HCT116 (cell line): ENCODE measurements at places on chromosomes 13 and 19. TPM values are rescaled to one million over a fixed set of nuclear protein-coding genes. Genes with fewer than 3 reads are reported as not detected.

GRCh38 chr19:456547-457110 lies 4.2 kb downstream of the SHC2 start:
- H3K27ac ChIP-seq: no peak overlapping the region
- no peaks in the 10 kb centered on the region for H3K27me3 ChIP-seq
- H3K36me3 ChIP-seq: no peaks in the 10 kb centered on the region

Gene LGALS14
- total RNA-seq: not detected

GRCh38 chr13:61954092-61954491 lies 538.4 kb upstream of the PCDH20 start:
- H3K27ac ChIP-seq: no peak overlapping the region
- H3K4me3 ChIP-seq: no peak overlapping the region
- no peaks in the 10 kb centered on the region for H3K36me3 ChIP-seq
- DNase-seq: peak; percentile 19
- H3K4me1 ChIP-seq: no peaks in the 10 kb centered on the region

- H3K36me3 ChIP-seq: no peaks in the 10 kb centered on the region
- H3K27me3 ChIP-seq: no peaks in the 10 kb centered on the region
- H3K4me3 ChIP-seq: no peak overlapping the region
Observed at GRCh38 chr13:32723987-32724386, 137.7 kb downstream of the PDS5B start.

Gene PSG3
- total RNA-seq: not detected

Gene IGSF23
- not detected for total RNA-seq

GRCh38 chr19:2693492-2694160 lies 8.9 kb downstream of the GNG7 start:
- no peaks in the 10 kb centered on the region for H3K36me3 ChIP-seq
- H3K4me3 ChIP-seq: no peak overlapping the region
- no peaks in the 10 kb centered on the region for H3K4me1 ChIP-seq
- no peak for DNase-seq
- no peak overlapping the region for H3K27ac ChIP-seq

DNA sequence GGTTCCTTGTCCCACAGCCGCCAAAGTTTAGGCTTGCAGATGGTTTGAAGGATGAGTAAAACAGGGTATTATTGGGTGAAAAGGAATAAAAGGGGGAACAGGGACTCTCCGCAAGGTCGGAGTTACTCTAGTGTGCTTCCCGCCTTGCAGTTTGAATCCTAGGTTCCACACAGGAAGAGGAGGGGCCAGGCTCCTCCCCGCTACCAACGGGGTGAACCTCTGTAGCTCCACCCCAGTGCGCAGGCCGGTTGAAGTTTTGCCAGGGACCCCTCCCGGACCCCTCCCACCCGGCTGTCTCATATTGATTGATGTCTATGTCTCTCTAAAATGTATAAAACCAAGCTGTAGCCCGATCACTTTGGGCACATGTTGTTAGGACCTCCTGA lies 11.6 kb upstream of the GTF2F2 start:
- DNase-seq: no peak
- H3K27ac ChIP-seq: no peak overlapping the region
- no peak overlapping the region for H3K4me3 ChIP-seq
- no peaks in the 10 kb centered on the region for H3K36me3 ChIP-seq
- no peaks in the 10 kb centered on the region for H3K4me1 ChIP-seq
- no peaks in the 10 kb centered on the region for H3K27me3 ChIP-seq

DNA sequence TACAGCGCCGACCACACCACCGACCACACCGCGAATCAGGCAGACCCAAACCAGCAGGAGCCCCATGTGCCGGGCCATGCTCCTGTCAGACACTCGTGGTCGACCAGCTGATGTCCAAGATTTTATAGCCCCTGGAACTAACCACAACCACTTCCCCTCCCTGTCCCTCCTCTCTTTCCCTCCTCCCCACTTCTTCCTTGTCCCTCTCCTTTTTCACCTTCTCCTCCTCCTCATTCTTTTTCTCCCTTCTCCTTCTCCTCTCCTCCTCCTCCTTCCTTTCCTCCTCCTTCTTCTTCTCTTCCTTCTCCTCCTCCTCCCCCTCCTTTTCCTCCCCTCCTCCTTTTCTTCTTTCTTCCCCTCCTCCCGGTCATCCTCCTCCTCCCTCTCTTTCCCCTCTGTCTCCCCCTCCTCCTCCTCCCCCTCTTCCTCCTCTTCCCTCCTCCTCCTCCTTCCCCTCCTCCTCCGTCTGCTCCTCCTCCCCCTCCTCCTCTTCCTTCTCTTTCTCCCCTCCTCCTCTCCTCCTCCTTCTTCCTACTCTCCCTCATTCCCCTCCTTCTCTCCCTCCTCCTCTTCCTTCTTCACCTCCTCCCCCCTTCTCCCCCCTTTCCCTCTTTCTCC lies 670 bp downstream of the BSPH1 start:
- no peaks in the 10 kb centered on the region for H3K27me3 ChIP-seq
- H3K4me3 ChIP-seq: no peak overlapping the region
- H3K27ac ChIP-seq: no peak overlapping the region
